ENCODE measurements at places on chromosomes 12 and 14.

DNA sequence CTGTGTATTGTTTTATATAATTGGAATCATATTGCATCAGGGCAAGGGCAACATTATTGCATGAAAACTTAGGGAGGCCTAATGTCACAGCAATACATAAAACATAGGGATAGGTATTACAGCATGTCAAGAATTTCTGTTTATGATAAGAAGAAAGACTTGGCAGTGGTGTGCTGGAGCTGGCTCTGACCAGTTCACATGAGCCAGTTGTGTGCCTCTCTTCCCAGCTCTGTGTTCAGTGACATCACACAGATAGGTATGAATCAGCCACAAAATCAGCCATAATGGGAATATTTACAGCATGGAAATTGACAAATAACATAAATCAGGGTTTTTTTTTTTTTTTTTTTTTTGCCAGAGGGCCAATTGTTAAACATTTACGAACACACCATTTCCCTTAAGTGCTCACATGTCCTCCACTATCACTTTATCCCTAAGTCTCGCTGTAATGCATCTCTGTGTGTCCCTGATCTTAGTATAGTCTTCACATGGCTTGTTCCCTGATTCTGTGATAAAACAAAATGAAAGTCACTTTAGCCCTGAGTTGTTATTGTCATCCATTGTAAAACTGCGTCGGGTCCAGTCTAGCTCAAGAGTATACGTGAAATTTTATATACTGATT lies 31.9 kb upstream of the ACSM4 start:
- DNase-seq = no peak

GRCh38 chr14:71583194-71583593 lies 349.0 kb upstream of the RGS6 start:
- DNase-seq = no peak

- DNase-seq = no peak
Observed at GRCh38 chr12:5733136-5733755, 211.8 kb downstream of the ANO2 start.

DNA sequence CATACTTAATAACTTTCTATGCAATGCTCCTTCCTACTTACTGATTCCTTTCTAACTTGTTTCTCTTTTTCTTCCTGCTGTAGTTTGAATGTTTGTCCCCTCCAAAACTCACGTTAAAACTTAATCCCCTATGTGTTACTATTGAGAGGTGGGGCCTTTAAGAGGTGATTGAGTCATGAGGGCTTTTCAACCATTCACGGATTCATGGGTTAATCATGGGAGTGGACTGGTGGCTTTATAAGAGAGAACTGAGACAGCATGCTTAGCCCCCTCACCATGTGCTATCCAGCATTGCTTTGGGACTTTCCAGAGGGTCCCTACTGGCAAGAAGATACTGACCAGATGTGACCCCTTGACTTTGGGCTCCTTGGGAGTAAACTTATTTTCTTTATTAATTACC lies 66.0 kb upstream of the TRIM9 start:
- DNase-seq = no peak

GRCh38 chr12:127984386-127985055 lies 282.4 kb upstream of the TMEM132C start:
- DNase-seq = no peak

DNA sequence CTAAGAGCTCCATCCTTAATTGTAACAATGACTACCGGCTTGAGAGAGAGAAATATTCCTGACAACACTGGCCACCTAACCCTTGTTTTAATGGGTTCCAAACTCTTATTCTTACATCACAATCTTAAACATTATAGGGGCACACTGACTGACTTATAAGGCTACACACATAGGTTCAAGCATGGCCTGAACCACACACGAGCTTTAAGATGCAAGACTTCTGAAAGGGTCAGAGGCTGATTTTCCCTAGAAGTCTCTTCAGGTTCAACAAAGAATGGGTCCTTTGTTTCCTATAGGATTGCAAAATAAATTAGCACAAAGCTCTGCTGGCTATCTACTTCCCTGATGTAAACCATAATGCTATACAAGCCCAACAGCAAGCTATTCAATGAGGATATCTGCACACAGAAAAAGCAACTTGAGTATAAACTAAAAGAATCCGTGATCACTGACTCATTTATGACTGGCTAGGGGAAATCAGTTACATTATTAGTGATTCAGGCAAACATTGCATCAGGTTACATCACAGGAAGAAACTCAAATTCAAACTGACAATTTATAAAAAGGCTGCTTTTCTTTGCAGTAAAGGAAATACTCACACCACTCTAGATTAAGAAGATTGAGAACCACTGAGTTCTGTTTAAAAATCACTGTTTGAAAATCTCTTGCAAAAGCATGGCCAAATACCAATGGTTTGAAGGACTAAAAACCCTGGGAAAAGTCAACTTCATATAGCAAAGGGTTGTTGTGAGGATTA lies 8.5 kb downstream of the BTG1 start:
- no peak for DNase-seq
